Cerebellum (tissue), 4 donors: ENCODE measurements at places on chromosomes 1 and 21.

GRCh38 chr1:207890136-207890738, 20.7 kb downstream of the CD34 start:
- DNase-seq: no peak

DNA sequence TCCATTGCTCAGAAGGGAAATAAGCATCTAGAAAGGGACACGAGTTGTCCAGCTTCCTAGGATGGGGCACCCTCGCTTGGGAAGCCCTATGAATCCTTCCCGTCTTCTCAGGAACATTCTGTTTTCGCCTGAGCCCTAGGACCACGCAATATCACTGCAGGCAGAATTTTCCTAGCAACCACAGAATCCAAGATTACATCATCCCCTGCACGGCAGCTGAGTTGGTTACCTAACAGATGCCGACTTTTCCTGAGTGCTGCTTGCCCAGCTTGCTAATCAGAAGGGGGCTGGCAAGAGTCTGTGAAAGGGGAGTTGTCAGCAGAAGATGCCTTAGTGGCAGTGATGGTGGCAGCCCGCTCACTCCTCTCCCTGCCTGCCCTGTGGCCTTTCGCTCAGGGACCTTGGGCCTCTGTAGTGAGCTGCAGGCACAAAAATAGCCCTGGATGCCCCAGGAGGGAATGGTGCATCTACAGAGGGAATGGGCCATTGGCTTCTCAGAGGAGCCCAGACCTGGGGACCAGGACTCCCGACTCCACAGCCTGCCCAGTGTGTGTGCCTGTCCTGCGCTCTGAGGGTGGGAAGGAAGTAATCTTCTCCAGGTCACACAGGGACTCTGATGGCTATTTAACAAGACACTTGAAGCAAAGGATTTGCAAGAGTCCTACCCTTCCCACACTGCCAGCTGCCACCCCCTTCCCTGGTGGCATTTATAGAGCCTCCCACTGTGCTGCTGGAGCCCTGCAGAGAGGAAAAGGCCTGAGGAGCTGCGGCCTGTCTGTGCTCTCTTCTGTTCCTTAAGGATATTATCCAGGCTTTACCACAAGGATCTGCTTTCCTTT, 28.9 kb upstream of the CLSTN1 start:
- DNase-seq: peak; percentile 89

DNA sequence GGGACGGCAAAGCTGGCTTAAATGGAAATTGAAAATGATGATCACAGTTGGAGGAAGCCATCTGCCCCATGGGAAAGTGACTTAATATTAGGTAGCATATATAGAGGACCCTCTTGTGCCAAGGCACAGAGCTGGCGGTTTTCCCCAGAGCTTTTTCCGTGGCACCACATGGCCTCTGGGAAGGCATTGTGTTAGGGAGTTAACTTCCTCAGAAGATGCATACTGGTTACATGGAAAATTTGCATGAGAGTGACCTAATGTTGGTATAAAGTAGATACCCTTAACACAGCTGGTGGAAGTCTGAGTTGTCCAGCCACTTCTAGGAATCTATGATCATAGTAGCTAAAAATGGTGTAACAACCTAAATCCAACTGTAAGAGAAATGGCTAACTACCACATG, 27.3 kb downstream of the CAP1 start:
- no peak for DNase-seq

DNA sequence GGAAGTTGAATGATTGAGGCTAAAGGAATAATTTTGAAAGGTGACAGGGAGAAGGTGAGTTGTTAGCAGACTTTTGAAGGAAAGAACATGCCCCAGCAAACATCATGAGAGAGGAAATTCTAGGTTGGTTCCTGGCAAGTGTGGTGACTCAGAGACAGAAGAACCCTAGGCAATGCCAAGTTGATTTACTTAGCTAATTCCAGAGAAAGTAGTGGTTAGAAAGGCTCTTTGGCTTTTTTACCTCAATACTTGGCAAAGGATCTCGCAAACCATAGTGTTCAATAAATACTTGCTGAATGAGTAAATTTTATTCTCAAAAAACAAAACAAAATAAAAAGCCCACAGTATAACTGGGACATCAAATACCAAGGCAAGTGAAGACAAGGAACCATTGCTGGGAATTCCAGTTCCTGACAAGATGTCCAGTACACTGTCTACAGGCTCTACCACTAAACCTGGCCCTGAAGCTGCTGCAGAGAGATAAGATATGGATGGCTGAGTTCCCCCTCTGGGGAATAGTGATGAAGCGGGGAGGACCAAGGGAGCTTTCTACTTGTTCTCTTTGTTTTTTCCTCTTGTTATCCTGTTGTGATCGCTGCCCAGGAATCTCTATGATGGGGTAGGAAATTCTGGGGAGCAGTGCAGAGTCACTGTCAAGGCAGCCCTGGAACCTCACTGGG, 48.2 kb downstream of the IL12RB2 start:
- no peak for DNase-seq
